ENCODE measurements at places on chromosomes 1 and 21. TPM values are rescaled to one million over a fixed set of nuclear protein-coding genes. Genes with fewer than 3 reads are reported as not detected.

Gene C2CD4D
- not detected for total RNA-seq

Gene NBPF10
- total RNA-seq, result 8.6 TPM

Gene CLEC20A
- not detected for total RNA-seq

- DNase-seq, result no peak
- H3K27me3 ChIP-seq, result no peaks in the 10 kb centered on the region
- no peak overlapping the region for H3K4me3 ChIP-seq
- no peaks in the 10 kb centered on the region for H3K4me1 ChIP-seq
Observed at GRCh38 chr1:48917901-48918603, 141.4 kb upstream of the BEND5 start.

DNA sequence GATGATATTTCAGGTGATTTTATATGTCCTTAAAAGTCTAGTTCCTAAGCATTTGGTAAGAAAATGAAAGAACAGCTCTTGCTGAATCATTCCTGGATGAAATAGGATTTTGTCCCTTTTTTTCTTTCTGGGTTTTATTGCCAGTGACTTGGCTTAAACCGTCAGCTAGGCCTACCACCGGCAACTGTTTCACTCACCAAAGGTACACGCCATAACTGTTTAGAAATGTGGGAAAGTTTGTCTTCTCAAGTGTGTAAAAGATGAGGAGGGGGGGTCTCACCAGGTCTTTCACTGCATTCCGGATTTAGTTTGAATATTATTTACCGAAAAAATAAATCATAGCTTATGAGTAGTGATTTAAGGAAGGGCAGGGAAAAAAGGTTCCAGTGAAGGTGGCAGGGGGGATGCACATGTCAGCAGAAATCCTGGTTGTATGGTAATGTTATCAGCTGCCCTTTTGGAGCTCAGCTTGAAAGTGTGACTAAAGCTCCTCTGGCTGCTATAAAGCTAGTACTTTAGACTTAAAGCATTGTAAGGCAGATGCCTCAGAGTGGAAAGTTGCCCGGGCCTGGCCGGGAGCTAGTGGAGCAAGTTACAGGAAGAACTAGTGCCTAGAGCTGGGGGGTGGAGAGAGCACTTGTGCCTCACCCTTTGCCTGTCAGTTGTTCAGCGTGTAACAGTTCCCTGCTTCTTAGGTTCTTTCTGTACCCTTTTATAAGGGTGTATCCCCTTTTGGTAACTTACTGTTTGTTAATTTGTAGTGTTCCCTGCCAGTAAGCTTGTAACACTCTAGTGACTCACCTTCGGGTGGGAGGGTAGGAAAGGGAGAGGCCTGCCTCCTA lies 3.1 kb downstream of the ATP1A1 start:
- H3K27ac ChIP-seq, result peak overlapping the region; percentile 98
- no peaks in the 10 kb centered on the region for H3K36me3 ChIP-seq
- peaks cover 38% of the 10 kb centered on the region for H3K4me1 ChIP-seq
- DNase-seq, result peak; percentile 32
- peak overlapping the region; percentile 94 for H3K4me3 ChIP-seq
- no peaks in the 10 kb centered on the region for H3K27me3 ChIP-seq

DNA sequence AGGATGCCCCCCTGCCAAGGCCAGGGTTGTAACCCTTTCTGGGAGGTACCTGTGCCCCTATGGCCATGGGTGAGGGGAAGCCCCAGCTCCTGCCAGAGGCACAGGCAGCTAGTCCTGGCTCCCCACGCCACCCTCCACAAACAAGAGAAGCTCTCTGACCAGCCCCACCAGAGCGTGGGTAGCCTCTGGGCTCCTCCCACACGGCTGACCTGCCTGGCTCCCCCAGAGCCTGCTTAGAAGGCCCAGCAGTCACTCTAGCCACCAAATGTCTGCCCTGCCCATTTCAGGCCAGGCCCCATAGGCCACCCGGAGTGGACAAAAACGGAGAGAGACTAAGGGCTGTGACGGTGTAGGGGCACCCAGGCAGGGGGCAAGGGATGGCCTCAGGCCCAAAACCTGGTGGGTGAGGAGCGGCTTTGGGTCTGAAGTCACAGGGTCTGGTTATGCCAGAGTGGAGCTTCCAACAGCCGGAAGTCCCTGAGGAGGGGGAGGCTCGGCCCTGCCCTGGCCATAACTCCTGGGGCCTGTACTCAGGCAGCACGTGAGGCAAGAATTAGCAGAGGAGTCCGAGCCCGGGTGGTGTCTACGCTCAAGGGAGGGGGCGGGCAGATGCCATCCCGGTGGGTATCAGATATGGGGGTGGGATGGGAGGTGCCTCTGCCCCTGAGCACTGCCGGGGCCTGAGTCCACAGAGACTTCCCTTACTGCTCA lies 155.4 kb downstream of the CASZ1 start:
- H3K4me1 ChIP-seq, result peaks cover 4% of the 10 kb centered on the region
- H3K27ac ChIP-seq, result no peak overlapping the region
- H3K36me3 ChIP-seq, result no peaks in the 10 kb centered on the region
- no peak overlapping the region for H3K4me3 ChIP-seq
- no peak for DNase-seq

DNA sequence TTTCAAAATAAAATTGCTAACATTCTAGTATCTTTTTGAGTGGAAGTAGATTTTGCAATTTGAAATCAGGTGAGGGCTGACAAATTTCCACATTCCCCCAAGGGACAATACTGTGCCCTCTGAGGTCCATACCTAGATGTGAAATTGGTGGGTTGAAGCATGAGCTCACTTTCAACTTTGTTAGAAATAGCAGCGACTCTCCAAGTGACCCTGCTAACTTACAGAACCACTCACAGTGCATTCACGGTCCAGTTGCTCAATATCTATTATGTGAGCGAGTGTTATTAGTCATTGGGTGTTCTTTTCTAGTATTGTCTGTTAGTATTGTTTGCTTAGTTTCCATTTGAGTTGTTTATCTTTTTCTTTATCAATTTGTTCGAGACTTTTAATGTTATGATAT lies 53.6 kb upstream of the ASB17 start:
- no peaks in the 10 kb centered on the region for H3K4me1 ChIP-seq
- no peaks in the 10 kb centered on the region for H3K36me3 ChIP-seq
- no peak for DNase-seq
- no peak overlapping the region for H3K4me3 ChIP-seq
- H3K27me3 ChIP-seq, result peaks cover 4% of the 10 kb centered on the region
- H3K27ac ChIP-seq, result no peak overlapping the region

GRCh38 chr21:34018185-34018584 lies 55.2 kb upstream of the MRPS6 start:
- H3K4me1 ChIP-seq, result peaks cover 9% of the 10 kb centered on the region
- H3K36me3 ChIP-seq, result no peaks in the 10 kb centered on the region
- no peak overlapping the region for H3K4me3 ChIP-seq

DNA sequence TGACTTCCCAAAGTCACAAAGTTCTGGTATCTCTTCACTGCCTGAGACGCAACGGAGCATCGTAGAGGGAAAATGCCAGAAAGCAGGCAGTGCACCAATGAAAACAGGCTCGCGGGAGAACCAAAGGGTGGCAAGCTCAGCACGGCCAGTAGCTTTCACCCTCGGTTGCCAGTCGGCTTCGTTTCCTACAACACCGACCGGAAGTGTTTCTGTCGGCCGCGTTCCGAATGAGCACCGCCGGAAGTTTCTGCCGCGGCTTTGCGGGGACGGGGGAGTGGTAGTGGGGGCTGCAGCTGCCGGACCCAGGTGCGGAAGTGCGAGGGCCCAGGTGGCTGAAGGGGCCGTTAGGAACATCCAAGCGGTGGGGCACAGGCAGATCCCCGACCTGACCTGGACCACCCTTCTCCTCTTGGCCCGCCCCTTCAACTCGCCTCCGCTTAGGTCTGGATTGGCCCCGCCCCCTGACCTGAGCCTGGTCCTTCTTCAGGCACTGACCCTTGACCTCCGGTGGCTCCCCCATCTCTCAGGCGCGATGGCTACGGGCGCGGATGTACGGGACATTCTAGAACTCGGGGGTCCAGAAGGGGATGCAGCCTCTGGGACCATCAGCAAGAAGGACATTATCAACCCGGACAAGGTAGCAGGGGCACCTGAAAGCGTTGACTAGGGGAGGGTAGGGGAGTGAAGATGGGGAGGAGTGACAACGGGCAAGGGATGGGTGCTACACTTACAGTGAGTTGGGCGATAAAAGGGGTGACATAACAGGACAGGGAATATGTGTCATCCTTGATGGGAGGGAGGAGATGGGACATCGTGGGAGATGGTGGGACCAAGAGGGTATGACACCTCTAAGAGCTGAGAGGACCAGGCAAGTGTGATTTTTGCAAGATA lies at the start of gene DMAP1:
Gene DMAP1, plus strand, starts transcription at position 250 of the 891 bp plus-strand sequence. Its CDS starts 283 bp downstream, at position 533.
- H3K27ac ChIP-seq, result peak within 1 kb of the TSS; percentile 78
- H3K4me1 ChIP-seq, result peaks cover 17% of the 10 kb centered on the region
- H3K27me3 ChIP-seq, result no peaks in the 10 kb centered on the region
- H3K4me3 ChIP-seq, result peak within 1 kb of the TSS; percentile 93
- peak; percentile 86 for DNase-seq
- no peaks in the 10 kb centered on the region for H3K36me3 ChIP-seq

- H3K36me3 ChIP-seq, result no peaks in the 10 kb centered on the region
- peak; percentile 42 for DNase-seq
- no peaks in the 10 kb centered on the region for H3K27me3 ChIP-seq
- peak overlapping the region; percentile 83 for H3K27ac ChIP-seq
- H3K4me3 ChIP-seq, result peak overlapping the region; percentile 6
Observed at GRCh38 chr1:223716302-223716862, 4.0 kb downstream of the CAPN2 start.

DNA sequence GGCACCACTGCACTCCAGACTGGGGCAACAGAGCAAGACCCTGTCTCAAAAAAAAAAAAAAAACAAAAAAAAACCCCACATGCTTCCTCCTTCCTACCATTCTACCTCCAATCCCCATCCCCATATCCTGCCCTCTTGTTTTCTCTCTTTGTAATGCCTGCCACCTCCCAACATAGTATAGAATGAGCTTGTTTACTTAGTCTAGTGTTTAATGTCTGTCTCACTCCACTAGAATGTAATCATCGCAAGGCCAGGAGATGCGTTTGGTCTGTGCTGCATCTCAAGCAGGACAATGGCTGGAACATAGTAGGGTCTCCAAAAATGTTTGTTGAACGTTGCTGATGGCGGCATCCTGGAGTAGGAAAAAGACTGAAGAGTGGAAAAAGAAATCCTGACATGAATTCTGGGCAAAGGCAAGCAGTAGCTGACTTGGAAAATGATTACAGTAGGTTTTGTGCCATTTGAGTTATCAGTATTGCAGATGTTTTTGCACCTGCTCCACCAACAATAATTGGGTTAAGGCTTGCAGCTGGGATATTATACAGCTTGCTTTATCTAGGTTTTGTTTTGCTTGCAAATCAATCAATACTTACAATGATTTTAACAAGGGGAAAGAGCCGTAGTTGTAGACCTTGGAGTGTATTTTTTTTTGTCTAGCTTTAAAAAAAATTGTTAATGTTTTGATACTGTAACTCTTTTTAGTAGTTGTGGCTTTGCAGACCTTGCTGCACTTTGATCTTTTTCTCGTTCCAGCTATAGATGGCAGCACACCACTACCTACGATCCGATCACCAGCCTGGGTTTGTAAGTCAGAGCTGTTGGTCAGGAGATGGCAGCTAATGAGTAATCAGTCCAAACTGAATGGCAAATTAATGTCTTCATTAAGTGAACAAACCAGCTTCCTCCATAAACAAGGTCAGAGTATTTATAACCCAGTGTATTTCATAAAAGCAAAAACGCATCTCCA lies 62.4 kb downstream of the BACH1 start:
- H3K27me3 ChIP-seq, result no peaks in the 10 kb centered on the region
- DNase-seq, result no peak
- no peak overlapping the region for H3K4me3 ChIP-seq
- no peak overlapping the region for H3K27ac ChIP-seq
- no peaks in the 10 kb centered on the region for H3K36me3 ChIP-seq

DNA sequence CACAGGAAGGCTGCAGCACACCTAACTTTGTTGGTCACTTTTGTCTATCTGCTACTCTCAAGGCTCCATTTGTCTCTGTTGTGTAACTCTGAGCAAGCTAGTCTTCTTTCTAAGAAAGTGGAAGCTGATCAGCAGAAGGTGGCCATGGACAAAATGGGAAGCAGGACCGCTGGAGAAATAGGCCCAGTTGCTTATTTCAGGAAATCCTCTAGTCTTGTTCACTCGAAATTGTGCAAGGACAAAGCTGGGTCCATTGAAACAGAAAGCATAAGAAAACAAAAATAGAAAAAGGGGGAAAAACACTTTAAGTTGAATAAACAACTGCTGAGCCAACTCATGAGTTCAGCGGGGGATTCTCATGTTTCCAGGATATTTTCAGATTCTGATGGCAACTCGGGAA lies 150.1 kb downstream of the PBX1 start:
- H3K27ac ChIP-seq, result no peak overlapping the region
- no peak overlapping the region for H3K4me3 ChIP-seq
- H3K36me3 ChIP-seq, result no peaks in the 10 kb centered on the region
- DNase-seq, result no peak
- H3K4me1 ChIP-seq, result no peaks in the 10 kb centered on the region

DNA sequence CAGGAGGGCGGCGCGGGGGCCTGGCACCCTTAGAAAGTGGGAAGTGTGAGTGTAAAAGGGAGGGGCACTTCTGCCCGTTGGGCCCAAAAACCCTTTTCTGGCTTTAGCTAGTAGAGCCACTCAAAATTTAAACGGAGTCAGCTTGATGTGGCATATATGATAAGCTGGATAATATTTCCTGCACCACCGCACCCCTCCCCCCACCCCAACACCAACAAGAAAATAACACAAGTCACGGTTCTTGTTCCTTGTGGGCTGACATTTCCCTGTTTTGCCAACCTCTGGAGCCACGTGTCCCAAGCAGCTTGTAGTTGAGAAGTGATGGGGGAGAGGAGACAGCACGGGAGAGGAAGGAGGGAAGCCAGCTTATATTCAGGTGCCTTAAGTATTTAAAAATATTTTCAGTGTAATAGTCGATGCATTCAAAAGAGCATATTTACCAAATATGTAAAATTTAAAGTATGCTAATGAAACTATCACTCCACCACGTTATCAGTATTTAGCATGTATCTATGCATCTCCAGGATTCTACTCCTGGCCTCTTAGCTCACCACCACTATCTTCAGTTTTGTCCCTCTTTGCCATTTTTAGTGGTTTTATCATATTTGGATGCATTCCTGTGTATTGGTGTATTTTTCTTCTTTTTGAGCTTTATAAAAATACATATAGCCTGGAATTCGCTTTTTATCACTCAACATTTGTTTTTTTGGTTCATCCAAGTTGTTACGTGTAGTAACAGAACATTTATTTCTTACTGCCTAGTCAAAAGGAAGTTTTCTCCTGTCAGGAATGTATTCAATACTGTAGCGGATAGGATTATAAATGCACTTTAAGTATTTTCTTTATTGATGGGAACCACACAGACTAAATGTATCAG lies 773 bp upstream of the DDX59 start:
- no peaks in the 10 kb centered on the region for H3K36me3 ChIP-seq
- DNase-seq, result no peak
- no peaks in the 10 kb centered on the region for H3K27me3 ChIP-seq
- peaks cover 13% of the 10 kb centered on the region for H3K4me1 ChIP-seq
- H3K27ac ChIP-seq, result peak overlapping the region; percentile 98
